ENCODE measurements at places on chromosomes 16 and 17. TPM values are rescaled to one million over a fixed set of nuclear protein-coding genes. Genes with fewer than 3 reads are reported as not detected.

The FSCN2 gene
- total RNA-seq = 1.6 TPM

The CD300E gene
- not detected for total RNA-seq

The SRRM2 gene
- 1,020 TPM for total RNA-seq

DNA sequence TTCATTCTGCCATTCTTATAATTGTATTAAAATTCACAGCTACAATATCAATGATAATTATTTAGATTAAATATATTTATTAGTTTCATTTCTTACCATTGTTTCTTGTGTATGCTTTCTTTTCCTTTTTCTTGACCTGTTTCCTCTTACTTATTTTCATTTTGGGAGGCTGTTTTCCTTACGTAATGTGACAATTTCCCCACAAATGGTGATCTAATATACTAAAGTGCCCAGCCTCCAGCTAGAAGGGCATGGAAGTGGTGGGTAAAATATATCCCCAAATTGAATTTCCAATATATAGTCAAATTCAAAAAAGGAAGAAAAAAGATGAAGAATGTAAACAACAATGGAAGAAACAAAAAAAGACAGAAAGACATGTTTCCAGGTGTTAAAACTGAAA lies 1.5 kb upstream of the ABCA6 start:
- no peak for DNase-seq

DNA sequence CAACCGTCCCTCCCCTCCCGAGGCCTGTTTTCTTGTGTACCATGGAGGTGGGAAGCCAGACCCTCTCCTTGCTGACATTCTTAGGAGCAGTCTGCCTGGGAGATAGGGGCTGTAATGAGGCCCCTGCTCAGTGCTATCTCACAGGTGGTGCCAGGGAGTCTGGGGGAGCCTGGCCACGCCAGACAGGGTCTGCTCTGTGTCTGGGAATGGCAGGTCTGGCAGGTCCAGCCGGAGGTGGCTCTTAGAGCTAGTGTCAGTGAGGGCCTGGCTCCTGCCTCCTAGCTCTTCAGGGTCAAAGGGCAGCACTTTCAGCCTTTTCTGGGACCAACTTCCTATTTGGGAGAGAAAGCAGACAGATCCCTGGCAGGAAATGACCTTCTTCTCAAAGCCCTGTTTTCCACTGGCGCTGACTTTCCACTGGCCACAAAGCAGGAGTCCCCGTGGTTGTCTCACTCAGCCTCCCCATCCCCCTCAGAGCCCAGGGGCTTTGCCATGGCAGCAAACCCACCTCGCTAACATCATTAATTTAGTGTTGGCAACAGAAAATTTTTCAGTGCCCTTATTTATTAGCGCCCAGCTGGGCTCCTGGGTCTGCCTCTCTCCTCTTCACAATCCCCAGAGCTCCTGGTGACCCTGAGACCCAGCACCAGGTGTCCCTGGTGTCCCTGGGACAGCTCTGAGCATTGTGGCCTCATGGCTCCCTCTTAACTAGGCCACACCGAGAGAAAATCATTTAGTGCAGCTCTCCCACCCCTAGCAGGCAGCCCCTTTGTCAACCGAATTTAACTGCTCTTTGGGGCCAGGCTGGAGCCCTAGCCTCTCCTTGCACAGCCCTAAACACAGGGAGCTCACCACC lies 24.0 kb upstream of the DOK4 start:
- no peak for DNase-seq

The TP53TG3B gene
- not detected for total RNA-seq

DNA sequence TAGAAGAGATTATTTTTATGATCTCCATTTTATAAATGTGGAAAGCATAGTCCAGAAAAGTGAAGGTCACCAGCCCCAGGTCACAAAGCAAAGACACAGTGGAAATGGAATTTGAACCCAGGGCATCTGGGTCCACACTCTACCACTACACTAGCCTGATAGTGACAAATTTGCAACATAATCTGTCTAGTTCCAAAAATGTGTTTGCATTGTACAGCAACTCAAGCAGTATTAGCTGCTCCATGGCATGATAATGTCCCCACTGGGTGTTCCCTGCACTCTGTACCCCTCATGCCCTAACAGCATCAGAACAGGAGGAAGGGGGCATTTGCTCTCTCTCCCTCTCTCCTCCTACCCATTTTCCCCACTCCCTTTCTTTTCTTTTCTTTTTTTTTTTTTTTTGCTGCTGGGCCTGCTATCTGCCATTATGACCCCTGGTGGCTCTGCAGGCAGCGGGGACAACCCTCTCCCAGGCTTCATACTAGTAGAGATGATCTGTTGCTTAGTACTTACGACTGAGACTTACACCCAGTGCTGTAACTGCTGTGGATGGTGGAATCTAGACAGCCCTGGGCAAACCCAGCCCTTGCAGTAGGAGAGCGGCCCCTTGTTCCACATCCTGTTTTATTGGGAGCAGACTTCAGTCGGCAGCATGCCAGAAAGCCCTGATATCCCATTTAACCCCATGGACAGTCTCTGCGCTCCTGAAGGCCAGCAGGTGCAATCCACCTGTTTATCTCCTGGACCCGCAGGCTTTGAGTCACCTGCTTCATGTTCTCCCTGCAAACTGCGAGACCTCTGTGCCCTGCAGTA lies 306.3 kb downstream of the SOX9 start:
- no peak for DNase-seq

DNA sequence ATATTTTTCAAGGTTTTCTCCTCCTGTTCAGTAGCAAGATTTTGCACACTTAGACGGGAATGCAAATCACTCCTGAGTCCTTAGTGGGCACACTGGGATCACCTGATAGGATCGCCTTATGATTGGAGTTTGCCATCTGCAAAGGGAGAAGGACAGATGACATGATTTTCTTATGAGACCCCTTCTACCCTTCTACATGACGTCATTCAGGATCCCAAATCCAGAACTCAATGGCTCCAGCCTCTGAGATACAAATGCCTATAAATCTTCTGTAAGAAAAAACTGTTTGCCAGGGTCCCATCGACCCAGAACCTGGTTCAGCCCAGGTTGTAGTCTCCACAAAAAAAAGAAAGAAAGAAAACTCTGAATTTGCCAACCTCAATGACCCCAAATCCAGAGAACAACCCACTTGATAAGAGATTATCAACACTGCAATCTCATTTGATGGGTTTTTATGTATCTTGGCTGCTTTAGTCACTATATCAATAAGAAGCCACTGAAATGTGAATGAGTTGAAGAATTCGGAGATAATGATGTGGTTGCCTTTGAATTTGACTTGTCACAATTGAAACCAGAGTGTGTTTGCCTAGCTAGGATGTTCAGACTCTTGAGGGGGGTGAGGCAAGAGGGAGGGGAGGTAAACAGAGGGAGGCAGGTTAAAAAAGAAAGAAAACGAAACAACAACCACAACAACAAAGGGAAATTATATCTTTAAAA lies 6.7 kb downstream of the ZNF423 start:
- DNase-seq = no peak

The GSDMA gene
- not detected for total RNA-seq

DNA sequence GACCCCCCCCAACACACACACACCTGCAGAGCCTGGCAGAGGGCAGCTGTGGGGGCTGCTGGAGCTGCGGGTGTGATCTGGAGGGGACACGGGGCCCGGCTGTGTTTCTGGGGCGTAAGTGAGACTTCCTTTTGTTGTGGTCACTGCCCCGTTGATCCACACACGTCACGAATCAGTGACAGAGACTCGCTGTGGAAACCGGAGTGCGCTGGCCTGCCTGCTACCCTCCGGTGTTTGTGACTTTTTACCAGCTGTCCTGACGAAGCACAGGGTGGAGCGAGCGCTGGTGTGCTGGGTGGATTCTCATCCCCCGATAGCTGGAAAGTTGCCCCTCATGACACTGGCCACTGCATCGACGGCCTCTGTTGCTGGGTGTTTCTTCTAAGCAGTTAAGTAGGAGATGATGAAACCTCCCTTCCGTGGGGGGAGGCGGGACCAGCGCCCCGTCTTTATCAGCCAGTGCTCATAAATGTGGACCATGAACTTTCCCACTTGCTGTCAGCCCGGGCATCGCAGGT lies 2.3 kb downstream of the METRNL start:
- DNase-seq = no peak

The FBXW10 gene
- total RNA-seq = 0.18 TPM

The AATK gene
- 0.46 TPM for total RNA-seq

The SOST gene
- not detected for total RNA-seq

- DNase-seq = peak; percentile 24
Measured at GRCh38 chr17:74786431-74787055, 10.4 kb upstream of the NAT9 start.

The LUC7L3 gene
- total RNA-seq = 331 TPM

The SPATA22 gene
- total RNA-seq = 0.19 TPM

The EVPL gene
- total RNA-seq = 2.7 TPM

DNA sequence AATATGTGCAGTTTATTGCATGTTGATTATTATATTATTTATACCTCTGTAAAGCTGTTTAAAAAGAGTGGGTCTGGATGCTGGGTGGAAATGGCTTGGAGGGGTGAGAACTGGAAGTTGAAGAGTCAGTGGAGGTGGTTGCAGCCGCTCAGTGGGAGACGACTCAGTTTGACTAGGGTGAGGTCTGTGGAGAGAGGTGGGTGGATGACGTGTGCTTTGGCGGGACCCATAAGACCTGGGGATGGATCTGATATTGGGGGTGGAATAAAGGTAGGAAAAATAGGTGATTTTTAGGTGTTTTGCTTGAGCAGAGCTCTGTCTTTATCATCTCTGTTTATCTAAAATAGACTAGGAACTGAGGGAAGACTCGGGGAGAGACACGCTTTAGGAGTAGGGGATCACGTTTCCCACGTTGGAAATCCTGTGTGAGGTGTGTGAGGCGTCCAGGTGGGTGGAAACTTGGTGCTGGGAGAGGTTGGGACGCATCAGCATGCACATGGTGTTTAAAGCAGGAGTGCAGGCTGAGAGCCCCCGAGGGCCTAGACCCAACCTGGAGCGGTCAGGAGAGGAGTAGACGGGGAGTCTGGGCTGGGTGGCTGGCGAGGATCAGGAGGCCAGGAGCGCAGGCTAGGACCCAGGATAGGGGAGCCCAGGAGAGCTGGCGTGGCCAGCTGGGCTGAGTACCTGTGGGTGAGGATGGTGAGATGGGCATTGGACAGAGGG lies 17.2 kb downstream of the NT5M start:
- DNase-seq = no peak

DNA sequence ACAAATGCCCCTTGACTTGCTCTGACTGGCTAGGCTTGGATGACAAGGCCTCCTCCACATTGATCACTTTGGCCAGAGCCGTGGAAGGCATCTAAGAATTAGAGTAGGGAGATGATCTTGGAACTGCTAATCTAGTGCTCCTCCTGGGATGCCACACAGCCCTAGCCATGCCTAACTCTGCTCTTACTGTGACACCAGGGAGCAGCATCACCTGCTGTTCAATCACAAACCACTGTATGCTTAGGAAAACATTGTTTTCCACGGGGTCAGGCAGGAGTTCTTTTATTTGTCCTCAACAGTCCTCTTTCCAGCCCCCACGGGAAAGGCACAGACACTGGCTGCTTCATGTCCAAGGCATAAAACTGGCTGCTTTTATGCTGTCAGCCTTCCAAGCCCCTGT lies 46.3 kb downstream of the C16orf78 start:
- DNase-seq = no peak

DNA sequence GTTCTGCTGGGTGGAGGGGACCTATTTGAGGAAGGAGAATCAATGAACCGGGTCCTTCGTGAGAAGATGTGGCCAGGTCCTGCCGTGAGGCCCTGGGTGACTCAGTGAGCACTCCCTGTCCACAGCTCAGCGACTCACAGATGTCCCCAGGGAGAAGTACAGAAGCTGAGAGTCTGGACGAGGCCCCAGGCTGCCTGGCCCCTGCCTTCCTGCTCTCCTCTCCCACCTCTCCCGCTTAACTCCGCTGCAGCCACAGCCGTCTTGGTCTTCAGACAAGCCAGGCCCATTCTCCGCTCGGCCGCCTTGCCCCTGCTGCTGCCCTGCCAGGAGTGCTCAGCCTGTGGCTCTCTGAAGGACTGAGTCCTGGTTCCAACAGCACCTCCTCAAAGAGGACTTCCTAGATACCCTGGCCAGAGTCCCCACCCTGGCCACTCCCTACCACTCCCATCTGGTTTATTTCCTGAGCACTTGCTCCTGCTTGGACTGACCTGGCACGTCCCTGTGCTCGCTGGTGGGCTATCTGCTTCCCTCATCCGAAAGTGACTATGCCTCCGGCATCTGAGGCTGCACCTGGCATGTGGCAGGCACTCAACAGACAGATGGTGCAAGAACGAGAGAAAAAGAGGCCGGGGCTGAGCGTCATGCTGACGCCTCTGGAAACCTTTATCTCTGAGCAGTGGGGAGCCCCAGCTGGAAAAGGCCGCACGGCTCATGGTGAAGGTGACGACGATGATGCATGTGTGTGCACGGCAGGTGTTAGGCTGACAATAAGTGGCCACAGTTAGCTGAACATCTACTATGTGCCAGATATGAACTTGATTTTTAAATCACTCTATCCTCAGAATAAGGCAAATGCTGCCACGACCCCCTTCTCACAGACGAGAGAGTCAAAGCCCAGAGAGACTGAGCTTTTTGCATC lies 9.2 kb upstream of the TNFRSF13B start:
- no peak for DNase-seq

DNA sequence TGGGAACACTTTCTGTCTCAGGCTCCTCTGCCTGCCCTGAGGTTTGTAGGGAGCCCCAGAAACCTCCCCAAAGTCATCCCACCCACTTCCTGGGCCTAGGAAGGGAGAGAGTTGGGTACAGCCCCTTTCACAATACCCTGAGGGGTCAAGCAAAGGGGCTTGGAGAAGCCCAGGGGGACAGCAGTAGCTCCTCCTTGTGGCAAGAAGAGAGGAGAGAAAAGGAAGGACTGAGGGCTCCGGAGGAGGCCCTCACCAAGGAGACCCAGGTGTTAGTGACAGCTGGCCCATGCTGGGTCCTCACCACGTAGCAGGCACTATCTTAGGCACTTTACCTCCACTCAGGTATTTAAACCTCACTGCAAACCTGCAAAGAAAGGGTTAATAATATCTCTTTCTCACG lies 112.8 kb downstream of the IRX5 start:
- no peak for DNase-seq

DNA sequence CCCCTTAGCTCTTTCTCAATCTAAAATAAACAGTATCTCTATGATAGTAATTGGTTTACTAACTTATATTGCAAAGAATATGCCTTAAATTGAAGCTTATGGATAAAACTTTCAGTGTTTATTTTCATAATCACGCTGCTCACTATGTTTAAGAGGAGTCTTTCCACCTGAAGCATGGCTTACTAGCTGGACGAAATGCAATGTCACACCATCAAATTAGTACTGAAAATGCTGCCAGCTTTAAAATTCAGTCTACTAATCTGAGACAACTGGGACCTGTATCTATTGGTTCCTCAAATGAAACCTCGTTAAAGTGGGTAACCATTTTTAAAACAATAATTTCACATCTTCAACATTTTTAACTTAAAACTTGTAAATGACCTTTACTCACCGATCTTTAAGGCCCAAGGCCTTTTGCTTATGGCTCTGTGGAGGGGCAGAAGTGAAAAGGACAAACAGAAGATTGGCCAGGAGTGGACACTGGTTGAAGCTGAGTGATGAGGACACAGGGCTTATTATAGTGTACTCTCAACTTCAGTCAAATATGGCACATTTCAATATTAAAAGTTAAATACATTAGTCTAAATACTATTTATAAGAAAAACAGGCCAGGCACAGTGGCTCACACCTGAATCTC lies 212.8 kb upstream of the WSB1 start:
- DNase-seq = no peak

Data from naive thymus-derived CD4-positive, alpha-beta T cell (primary cell).